ENCODE measurements at places on chromosomes 4 and X. TPM values are rescaled to one million over a fixed set of nuclear protein-coding genes. Genes with fewer than 3 reads are reported as not detected.

Gene SPACA5
- not detected for total RNA-seq

Gene SSX2B
- not detected for total RNA-seq

Gene CXCL8
- 2.1 TPM for total RNA-seq

Gene PALLD
- 310 TPM for total RNA-seq

Gene OPHN1
- 4.6 TPM for total RNA-seq

Gene SMAD1
- total RNA-seq: 58.9 TPM

Gene AR
- 24.1 TPM for total RNA-seq

Measured in myocyte (in vitro differentiated cells).